Natural killer cell (primary cell): ENCODE measurements at places on chromosomes 2 and 18.

DNA sequence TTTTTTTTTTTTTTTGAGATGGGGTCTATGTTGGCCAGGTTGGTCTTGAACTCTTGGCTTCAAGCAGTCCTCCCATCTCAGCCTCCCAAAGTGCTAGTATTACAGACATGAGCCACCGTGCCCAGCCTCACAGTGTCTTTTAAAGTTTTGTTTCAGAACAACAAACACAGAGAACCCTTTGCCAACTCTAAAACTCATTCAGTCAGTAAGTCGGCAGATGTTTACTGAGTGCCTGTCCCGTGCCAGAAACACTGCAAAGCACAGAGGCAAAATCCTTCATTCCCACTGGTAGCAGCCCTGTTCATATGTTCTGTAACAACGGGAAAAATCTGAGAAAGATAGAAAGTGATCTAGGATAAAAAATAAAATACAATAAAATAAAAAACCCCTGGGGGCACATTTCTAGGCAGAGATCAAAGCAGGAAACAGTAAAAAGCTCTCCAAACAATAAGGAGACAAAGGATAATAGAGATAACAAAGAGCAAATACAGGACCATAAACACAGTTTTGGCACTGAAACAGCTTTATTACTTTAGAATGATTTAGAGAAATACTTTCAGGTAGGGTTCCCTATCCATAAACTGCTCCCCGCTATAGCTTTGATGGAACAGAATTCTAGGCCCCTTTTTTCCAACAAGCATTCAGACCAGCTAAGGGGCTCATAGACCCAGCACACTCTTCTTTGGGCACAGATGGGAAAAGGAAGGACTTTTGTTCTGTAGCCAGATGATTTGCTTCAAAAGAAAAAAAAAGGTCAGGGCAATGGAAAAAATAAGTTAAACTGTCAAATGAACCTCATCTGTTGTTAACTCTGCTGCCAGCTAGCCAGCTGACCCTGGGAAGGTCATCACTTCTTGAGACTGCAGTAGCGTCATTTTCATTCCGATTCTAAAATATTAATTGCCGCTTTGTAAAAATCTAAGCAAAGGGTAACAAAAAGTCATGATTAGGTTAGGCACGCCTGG lies 212.3 kb downstream of the CDH20 start:
- DNase-seq, result no peak
- no peak overlapping the region for H3K4me3 ChIP-seq
- H3K27me3 ChIP-seq, result no peaks in the 10 kb centered on the region
- no peaks in the 10 kb centered on the region for H3K4me1 ChIP-seq

- peaks cover 66% of the 10 kb centered on the region for H3K27me3 ChIP-seq
- peak; percentile 22 for DNase-seq
- H3K4me3 ChIP-seq, result no peak overlapping the region
Observed at GRCh38 chr2:72924353-72925240, 7.3 kb downstream of the EMX1 start.

- no peak overlapping the region for H3K27ac ChIP-seq
- no peak for DNase-seq
- no peaks in the 10 kb centered on the region for H3K4me1 ChIP-seq
- H3K4me3 ChIP-seq, result no peak overlapping the region
Observed at GRCh38 chr2:202172439-202173211, 65.8 kb downstream of the SUMO1 start.

- H3K36me3 ChIP-seq, result no peaks in the 10 kb centered on the region
- no peak within 1 kb of the TSS for H3K4me3 ChIP-seq
- H3K27ac ChIP-seq, result no peak within 1 kb of the TSS
- peaks cover 10% of the 10 kb centered on the region for H3K27me3 ChIP-seq
Observed at GRCh38 chr2:11669454-11670291, at the start of gene NTSR2. Gene NTSR2, minus strand, starts transcription at chr2:11670195. Its CDS starts 66 bp downstream, at chr2:11670129.

DNA sequence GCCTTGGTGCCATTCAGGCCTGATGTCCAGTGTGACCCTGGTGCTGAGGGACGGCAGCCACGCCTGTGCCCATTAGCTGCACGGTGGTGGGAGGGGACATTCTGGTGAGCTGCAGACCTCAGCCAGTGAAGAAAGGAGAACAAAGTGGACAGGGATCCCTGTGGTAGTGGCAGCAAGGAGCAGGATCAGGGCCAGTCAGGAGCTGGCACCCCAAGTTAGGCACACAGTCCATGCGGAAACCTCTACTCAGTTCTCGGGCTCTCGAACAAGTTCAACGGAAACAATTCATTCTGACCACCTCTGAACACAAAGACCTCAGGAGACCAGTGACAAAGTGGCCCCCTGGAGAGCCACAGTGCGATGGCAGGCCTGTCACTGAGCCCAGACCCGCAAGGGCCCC lies 30.1 kb downstream of the COA5 start:
- H3K4me3 ChIP-seq, result no peak overlapping the region
- H3K27me3 ChIP-seq, result no peaks in the 10 kb centered on the region
- no peak overlapping the region for H3K27ac ChIP-seq
- H3K4me1 ChIP-seq, result no peaks in the 10 kb centered on the region
